ENCODE measurements at places on chromosomes 1 and 21.

DNA sequence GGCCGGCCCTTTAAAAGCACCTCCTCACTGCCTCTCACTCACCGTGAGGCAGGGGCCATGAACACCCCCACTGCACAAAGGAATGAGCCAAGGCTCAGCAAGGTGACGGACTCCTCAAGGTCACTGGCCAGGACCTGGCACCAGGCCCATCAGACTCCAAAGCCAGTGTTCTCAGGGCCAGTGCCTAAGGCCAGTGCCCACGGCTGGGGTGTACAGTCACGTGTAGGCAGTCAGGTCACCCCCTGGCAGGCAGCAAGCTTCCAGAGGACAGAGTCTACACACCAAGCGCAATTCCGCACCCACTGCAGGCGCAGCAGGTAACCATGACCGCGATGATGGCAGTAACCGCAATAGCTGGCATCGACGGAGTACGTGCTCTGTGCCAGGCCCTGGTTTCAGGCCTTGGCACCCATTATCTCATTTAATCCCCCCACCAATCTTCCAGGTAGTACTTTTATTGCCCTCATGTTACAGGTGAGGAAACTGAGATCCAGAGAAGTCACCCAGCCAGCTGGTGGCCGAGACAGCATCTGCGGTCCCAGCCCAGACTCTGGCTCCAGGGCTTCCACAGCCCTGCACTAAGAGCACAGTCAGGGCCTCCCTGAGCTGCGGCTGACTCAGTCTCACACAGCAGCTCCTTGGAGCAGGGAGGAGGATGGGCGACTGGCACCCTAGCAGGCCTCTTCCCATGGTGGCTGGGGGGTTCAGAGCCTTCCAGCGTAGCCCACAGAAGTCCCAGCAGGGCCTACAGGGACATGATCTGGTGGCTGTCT lies 27.0 kb downstream of the RAP1GAP start:
- no peak for DNase-seq

DNA sequence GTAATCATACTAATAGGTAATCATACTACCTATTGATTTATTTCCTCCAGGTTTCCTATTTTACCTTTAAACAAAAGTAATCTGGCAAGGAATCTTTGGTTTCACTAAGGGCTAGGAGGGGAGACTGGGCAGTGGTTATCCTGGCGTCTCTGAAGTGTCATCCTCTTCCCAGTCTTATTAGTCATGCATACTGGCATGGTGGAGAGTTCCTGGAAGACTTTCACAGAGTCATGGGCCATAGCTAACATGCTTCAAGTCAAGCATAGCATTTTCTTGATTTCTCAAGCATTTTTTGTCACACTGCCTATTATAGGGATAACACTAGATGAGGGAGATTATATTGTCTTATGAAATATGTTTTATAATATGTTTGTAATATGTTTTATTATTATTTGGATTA lies 64.0 kb upstream of the ASB17 start:
- no peak for DNase-seq

- no peak for DNase-seq
Measured at GRCh38 chr1:19165501-19165900, 44.6 kb downstream of the UBR4 start.

GRCh38 chr1:33380811-33381210 lies 50.1 kb downstream of the PHC2 start:
- DNase-seq, result no peak

DNA sequence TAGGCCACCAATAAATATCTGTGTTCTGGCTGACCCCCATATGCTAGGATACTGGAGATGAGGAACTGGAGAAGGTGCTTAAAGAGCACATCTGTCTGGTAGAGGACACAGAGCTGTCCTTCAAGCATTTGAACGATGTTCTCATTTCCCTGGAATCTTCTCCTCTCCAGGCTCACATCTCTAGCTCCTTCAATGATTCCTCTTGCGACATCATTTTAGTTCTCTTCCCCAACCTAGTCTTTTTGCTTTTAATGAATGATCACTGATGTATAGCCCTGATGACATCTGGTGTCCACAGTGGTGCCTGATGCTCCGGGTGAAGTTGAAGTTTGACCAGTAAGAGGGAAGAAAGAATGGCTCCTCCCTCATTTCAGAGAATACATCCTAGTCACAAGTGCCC lies 80.8 kb upstream of the UBE2U start:
- no peak for DNase-seq

DNA sequence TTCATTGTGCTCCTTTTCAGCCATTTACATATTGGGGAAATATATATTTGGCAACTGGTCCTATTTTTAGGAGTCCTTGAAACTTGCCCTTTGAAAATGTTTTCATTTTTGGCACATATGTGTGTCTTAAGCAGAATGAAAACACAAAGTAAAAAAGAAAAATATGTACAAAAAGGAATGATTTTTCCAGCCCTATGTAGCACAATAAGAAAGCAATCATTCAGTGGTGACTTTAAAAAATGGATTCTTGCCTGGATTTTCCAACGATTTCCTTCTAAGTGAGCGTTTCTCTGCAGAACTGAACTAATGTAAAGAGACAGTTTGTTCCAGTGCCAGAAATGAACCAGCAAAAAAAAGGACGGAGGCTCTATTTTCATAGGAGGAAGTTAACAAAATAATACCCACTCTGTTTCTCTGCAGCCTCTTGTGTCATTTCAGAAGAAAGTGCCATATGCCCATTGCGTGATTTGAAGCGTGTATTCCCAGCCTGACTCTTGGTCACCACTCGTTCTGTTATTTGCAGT lies 340.1 kb downstream of the SETD4 start:
- DNase-seq, result no peak

GRCh38 chr21:33265664-33266049 lies 510 bp upstream of the IL10RB start:
- DNase-seq, result no peak

- no peak for DNase-seq
Measured at GRCh38 chr21:29133796-29134195, 3.4 kb downstream of the MAP3K7CL start.

DNA sequence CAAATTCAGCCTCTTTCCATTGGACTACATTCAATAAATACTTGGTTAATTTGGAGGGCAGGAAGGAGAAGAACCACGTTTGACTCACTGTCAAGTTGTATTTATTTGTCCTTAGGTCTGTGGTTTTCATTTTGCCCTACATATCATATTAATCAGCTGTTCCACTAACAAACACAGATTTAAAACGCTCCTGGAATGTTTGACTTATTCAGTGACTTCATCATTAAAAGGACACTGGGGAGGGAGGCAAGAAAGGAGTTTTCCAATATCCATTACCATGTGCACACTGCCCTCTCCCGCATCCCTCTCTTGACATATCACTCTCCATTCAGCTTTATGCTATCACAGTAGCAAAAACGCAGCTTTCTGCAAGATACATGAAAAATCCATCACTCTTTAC lies 98.2 kb upstream of the C1orf87 start:
- peak; percentile 57 for DNase-seq

DNA sequence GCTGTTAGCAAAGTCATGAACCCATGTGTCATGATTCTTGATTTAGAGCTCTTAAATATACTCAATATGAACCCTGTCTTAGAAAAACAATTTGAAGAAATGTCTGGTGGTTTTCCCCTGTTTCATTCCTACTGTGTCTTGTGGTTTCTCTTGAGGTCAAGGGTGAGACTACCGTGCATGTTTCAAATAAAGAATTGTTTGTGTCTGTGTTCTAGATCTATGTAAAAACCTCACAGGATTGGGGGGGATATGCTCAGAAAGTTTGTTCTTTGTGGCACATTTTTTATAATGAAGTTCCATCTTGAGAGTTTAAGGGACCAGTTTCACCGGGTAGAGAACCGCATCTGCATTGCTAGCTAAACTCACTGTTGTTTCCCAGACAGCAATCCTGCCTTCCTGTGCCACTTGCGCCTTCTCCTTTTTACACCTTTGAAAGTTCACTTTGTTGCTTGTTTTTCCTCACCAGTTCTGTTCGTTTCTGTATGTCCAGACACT lies 30.9 kb upstream of the CACYBP start:
- DNase-seq, result no peak

- no peak for DNase-seq
Measured at GRCh38 chr1:232440325-232441035, 189.5 kb downstream of the SIPA1L2 start.

- no peak for DNase-seq
Measured at GRCh38 chr1:168206111-168206510, 19.7 kb upstream of the SFT2D2 start.

GRCh38 chr1:10794724-10795275 lies 1.6 kb downstream of the CASZ1 start:
- DNase-seq, result no peak

DNA sequence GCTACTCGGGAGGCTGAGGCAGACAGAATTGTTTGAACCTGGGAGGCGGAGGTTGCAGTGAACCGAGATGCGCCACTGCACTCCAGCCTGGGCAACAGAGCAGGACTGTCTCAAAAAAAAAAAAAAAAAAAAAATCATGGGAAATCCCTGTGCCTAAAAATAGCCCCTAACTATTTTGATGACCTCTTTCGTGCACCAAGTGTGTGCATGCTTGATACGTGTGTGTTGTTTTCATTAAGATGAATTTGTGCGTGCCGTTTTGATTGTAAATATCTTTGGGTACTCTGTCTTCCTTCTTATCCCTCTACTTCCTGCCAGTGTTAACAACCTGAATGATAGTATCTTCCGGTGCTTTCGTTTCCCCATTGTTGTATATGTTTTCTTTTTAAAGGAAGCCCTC lies 9.8 kb downstream of the CACYBP start:
- DNase-seq, result no peak

DNA sequence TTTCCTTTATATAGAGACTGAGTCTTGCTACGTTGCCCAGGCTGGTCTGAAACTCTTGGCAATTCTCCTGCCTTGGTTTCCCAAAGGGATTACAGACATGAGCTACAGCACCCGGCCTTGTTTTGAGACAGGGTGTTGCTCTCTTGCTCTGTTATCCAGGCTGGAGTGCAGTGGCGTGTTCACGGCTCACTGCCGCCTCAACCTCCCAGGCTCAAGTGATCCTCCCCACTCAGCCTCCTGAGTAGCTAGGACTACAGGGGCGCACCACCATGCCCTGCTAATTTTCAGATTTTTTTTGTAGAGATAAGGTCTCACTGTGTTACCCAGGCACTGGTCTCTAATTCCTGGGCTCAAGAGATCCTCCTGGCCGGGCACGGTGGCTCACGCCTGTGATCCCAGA lies 14.8 kb downstream of the LCK start:
- no peak for DNase-seq

GRCh38 chr1:99751877-99752504 lies 14.4 kb downstream of the FRRS1 start:
- no peak for DNase-seq

DNA sequence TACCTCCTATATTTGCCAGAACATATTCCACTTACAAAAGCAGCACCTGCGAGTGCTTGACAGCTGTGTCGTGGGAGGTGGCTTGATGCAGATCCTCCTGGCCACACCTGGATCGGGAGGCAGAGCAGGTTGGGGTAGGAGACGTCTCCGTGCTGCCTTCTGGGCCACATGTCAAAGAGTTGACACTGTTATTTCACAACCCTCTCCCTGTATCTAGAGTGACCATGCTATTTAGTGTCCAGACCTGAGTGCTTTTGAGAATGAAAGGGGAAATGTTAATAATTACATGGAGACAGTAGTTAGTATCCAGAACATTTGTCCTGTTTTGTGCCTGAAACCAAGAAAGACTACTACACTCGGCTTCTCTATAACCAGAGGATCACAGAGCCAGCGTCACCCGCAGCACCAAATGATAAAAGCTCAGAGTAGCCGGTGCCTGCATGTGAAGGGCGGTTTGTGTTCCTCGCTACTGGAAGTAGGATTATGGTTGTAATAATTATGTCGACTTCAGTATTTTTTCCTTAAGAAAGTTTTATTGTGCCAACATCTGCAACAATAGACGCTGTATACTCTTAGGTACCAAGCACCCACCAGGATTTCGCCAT lies 77.1 kb downstream of the GALNT2 start:
- DNase-seq, result no peak

GRCh38 chr1:51189421-51190073 lies 46.5 kb upstream of the RNF11 start:
- no peak for DNase-seq

DNA sequence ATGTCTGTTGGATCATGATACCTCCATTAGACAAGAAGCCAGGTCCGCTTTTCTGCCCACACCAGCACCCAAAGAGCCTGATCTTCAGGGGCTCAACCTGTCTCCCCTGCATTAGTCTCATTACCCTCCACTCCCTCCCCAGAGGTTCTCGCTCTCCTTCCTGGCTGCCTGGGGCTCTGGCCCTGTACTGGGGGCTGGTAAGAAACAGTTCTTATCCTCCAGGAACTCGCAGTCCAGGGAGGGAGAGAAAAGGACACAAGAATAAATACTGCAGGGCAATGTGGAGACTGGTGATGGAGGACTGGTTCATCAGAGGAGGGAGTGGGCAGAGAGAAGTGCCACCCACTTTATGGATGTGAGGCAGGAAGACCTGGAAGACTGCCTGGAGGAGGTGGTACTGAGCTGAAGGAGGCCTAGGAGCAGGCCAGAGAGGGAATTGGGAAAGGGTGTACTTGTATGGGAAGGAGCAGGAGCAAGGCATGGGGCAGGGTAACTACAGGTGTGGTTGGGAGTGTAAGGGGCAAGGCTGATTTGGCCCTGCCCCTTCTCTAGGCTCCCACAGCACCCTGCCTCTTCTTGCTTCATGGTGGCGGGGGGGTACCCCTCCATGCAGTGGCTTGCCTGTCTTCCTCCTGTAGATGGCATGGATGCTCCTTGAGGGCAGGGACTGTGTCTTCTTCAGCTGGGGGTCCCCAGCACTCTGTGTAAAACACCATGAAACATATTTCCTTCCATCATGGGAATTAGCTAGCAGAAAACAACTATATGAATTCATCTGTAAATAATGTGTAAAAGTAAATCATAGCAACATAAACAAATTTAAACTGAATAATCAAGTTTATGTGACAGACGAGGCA lies 5.0 kb downstream of the LRRC71 start:
- no peak for DNase-seq

- no peak for DNase-seq
Measured at GRCh38 chr1:167092653-167093052, 1.2 kb upstream of the STYXL2 start.

- DNase-seq, result no peak
Measured at GRCh38 chr1:227774051-227774731, 39.0 kb downstream of the SNAP47 start.

All from GM04503 (cell line).